Mesendoderm (in vitro differentiated cells): ENCODE measurements at places on chromosomes 2 and 18.

DNA sequence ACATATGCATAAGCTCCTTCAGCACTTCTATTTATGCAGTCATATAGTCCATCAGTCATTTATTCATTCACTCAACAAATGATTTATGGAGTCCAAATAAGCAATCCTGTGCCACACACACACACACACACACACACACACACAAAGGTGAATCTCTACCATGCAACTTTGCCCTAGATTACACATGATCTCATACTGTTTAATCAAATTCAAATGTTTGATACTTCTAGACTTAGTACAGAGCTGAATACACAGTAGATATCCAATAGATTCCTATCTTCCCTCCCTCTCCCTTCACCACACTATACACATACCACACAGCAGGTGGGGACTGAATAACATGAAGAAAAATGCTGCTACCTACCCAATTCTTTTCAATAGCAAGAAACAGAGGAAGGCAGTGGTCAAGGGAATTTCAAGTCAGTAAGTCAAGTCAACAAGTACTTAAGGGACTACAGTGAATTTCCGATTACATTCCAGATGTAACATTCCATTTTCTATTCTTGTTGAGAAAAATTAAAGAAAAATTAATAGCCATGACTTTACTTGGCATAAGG is 65.4 kb downstream of the EPG5 start:
- no peak for DNase-seq

DNA sequence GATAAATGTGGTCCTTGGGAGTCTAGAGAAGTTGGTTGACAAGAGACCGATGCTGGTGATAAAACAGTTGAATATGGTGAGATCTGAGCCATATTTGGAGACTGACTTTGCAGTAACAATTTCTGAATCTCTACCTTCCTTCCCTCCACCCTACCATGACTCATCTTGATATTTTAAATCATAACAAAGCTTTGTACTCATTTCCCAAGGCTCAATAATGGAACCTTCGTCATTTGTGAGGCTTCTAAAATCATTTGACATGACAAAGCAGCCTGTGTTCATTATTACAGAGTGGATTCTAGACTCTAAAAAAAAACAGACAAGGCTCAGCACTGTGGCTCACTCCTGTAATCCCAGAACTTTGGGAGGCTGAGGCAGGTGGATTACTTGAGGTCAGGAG is 38.5 kb upstream of the PDCL3 start:
- no peak for DNase-seq

DNA sequence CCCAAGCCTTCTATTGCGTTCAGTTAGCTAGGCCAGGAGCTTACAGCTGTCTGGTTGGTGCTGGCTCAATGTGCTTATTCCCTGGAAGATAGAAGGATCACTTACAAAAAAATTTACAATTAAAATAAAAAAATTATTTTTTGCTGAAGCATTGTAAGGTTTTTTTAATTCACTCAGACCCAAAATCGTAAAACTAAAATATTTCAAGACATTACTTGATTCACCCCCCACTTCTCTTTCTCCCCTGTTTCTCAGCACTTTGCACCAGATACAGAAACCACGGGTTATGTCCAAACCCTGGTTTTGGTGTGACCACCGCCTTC is 911 bp upstream of the PTPRM start:
- DNase-seq = no peak

GRCh38 chr2:205461169-205461568 is 221.1 kb upstream of the NRP2 start:
- no peak for DNase-seq

DNA sequence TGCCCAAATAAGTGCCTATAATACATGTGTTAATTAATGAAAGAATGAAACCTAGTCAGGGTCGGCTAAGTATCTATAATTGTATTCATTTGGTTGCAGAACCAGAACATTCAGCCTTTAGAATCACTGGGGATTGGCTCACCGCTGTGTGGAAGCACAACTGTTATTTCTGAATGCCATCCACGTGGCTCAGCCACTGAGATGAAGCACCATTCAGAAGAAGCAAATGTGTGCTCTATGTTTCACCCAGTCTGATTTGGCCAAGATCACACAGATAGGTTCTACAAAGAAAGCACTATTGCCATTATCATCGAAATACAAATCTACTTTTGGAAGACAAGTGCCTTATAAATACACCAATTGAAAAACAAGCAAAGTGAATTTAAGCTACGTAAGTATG is 30.6 kb upstream of the SPOPL start:
- DNase-seq = no peak

DNA sequence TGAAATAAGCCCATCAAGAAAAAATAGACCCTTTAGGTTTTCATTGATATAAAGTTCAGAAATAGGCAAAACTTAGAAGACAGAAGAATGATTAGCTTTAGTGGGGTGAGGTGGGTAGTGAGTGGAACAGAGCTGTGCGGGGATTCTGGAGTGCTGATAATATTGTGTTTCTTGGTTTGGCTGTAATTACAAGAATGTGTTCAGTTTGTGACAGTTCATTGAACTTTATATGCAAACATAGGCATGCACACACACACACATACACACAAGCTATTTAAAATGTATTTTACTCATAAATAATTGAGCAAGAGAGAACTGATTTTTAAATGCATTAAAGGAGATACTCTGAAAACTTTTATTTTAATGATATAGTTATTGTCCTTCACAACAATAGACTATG is 17.1 kb downstream of the ARHGAP15 start:
- no peak for DNase-seq
